GM23338 (cell line): ENCODE measurements at places on chromosomes 1 and 21.

- DNase-seq = no peak
These were observed 40.2 kb upstream of the SIPA1L2 start for GRCh38 chr1:232669981-232670747.

GRCh38 chr1:222777463-222777862 lies 37.4 kb upstream of the DISP1 start:
- no peak for DNase-seq

DNA sequence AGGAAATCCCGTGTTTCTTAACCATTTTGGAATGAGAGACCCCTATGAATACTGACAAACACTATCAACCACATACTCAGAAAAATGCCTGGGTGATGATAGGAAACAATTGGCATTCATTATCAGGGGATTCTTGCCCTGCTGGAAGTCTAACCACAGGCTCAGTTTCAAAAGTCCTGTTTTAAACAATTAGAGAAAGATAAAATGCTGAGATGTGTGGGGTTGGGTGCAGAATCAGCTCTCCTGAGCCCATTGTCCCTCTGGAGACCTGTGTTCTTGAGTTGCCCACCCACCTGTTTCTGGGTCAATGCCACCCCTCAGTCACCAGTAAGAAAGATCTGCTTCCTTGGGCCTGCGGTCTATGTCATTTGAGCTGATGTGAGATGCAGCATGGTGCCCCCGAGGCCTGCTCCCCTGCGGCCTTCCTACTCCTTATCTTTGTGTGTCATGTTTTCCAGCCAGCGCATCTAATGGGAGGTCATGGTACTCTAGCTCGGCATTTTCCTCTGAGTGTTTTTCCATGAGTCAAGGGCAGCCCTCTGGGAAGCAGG lies 130.3 kb upstream of the PLXNA2 start:
- DNase-seq = no peak

DNA sequence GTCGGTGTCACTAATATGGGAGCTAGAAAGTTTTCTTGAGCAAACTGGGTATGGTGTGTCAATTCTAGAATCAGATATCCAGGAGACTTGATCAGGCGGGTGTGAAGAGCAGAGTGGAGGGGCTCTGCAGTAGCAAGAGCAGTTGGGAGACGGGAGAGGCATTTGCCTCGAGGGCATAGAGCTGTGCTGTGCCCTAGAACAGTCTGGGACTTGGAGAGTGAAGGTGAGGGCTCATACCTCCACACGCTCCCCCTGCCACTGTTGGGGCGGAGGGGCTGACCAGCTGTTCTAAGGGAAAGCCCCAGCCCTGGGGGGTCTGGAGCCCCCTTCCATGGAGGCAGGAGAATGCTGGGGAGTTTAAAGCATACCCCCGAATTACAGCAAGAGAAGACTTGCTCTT lies 33.8 kb downstream of the SIM2 start:
- no peak for DNase-seq

- no peak for DNase-seq
These were observed 17.3 kb downstream of the ZFYVE9 start for GRCh38 chr1:52159033-52159789.

DNA sequence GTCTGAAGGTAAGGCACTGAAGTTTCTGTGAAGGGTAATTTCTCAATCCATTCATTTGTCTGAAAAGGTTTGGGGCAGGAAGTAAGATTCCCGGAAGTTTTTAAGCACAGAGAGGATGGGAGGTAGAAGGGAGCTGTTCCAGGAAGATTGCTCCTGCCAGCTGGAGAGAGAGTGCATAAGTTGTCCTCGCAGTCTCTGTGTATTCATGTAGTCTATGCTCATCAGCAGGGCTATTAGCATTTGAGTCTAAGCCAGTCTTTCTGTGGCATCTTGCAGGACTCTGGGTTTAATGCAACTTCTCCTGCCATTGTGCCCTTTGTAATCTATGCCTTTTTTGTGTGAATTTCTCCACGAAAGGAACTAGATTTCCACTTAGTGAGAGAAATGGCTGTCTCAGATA lies 140.8 kb upstream of the FGGY start:
- no peak for DNase-seq

- DNase-seq = no peak
These were observed 24.2 kb downstream of the PDE9A start for GRCh38 chr21:42677339-42678321.

- no peak for DNase-seq
These were observed 5.2 kb upstream of the MEF2D start for GRCh38 chr1:156505679-156506298.

- DNase-seq = no peak
These were observed 8.0 kb upstream of the B4GALT3 start for GRCh38 chr1:161185282-161185682.

DNA sequence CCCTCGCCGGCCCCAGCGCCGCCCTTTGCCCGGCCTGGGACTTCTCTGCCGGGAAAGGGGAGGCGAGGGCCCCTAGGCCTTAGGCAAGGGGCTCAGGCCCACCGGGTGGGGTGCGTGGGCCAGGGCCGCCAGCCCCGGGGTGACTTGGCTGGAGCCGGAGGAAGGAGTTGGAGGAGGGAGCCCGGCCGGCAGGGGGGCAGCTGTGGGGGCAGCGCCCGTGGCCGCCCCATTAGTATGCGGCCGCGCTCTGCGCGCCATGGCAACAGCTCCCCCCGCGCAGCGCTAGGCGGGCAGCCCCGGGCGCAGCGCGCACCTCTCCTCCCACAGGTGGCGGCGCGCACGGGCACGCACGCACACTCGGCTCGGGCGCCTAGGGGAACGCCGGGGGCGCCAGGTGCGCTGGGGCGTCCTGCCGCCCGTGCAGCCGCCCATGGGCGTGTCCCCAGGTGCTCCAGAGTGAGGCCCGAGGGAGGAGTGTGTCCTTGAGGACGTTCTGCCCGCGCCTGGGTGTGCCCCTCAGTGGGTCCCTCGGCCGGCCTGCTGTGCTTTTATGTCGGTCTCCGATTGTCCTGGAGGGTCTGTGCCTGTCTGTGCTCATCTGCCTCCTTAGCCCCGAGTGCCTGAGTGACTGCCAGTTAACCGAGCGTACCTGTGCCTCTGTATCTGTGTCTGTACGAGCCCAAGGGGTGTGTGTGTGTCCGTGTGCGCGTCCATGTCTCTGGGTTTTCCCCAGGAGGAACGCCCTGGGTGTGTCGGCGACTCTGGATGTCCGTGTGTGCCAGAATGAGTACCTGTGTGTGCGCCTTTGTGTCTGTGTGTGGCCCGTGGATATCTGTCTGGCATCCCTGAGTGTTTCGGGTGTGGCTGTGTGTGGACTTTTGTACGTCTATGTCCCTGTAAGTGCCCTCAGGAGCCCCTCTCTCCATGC lies 38.2 kb upstream of the WASF2 start:
- DNase-seq = peak; percentile 81

- peak; percentile 45 for DNase-seq
These were observed 78.0 kb downstream of the PTPN14 start for GRCh38 chr1:214473387-214473786.

- no peak for DNase-seq
These were observed 143.7 kb downstream of the PCNX2 start for GRCh38 chr1:233151861-233152260.

DNA sequence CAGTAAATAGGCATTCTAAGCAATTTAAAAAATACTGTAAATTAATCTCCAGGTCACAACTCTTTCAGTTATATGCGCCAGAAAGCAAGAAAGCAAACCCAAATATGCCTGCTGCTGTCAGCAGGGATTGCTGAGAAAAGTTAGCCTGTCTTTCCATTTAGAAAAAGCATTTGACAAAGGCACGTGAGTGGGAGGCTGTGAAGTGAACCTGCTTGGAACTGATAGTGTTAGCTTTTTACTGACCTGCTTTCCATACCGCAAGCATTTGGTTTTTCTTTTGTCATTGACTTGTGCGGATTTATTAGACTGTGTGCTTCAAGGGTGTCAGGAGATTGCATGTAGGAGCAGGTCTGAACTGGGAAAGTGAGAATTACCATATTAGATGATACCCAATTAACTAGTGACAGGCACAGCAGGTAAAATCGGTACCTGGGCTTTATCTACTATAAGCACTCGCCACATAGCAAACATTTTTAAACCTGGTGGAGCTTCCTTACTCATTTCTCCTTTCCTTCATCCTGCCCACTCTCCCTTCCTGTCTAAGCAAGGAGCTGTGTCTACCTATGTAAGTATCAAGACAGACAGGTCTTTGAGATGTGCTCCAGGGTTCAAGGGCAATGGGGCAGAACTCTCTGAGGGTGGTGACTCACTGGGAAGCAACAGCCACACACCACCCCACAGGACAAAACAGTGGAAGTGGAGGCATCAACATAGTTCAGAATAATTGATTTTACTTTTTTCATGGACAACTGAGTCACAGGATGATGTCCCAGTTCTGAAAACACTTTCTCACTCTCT lies 323.9 kb downstream of the DISC1 start:
- no peak for DNase-seq

- DNase-seq = no peak
These were observed 20.3 kb upstream of the IL6R start for GRCh38 chr1:154384650-154385489.
